Activated CD4-positive, alpha-beta T cell treated with anti-CD3 and anti-CD28 coated beads for 1 hour (primary cell): ENCODE measurements at places on chromosomes 1 and 21.
A peak's percentile ranks its signal among the peaks of the same experiment; 100 is the strongest.

DNA sequence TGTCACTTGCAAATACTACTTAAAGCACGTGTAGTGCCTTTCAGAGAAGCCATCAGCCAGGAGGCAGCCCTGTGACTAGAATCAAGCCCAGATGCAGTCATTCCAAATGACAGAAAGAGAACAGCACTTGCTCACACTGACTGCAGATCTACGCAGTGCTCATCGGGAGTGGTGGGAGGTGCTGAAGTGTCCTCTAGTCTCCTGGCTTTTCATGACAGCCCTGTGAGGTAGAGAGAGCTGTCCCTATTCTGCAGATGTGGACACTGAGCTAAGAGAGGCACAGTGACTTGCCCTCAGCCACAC lies 62.3 kb upstream of the EDN2 start:
- no peak for DNase-seq

DNA sequence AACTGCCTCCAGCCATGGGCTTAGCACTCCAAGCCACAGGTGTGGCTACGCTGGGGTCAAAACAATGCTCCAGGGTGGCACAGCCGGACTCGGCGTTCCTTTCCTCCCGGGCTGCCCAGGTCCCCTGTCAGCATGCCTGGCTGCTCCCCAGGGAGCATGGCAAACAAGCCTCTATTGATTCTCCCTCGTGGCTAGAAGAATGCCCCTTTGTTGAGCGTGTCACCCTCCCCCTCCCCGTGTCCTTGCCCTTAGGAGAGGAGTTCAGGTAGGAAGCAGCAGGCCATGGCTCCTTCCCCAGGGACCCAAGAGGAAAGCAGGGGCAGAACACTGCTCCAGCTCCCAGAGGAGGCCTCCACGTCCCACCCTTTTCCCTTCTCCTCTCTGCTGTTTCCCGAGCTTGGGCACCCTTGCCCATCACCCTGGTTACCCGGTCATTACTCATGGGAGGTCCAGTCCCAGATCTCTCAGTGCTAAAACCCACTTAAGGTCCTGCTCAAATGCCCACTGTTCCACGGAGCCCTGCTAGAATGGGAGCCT lies 57.4 kb upstream of the CITED4 start:
- DNase-seq, result no peak

- no peak for DNase-seq
Measured at GRCh38 chr1:23478896-23479665, 4.9 kb downstream of the ASAP3 start.

- peak; percentile 8 for DNase-seq
Measured at GRCh38 chr1:31064718-31065309, 703 bp downstream of the PUM1 start.

DNA sequence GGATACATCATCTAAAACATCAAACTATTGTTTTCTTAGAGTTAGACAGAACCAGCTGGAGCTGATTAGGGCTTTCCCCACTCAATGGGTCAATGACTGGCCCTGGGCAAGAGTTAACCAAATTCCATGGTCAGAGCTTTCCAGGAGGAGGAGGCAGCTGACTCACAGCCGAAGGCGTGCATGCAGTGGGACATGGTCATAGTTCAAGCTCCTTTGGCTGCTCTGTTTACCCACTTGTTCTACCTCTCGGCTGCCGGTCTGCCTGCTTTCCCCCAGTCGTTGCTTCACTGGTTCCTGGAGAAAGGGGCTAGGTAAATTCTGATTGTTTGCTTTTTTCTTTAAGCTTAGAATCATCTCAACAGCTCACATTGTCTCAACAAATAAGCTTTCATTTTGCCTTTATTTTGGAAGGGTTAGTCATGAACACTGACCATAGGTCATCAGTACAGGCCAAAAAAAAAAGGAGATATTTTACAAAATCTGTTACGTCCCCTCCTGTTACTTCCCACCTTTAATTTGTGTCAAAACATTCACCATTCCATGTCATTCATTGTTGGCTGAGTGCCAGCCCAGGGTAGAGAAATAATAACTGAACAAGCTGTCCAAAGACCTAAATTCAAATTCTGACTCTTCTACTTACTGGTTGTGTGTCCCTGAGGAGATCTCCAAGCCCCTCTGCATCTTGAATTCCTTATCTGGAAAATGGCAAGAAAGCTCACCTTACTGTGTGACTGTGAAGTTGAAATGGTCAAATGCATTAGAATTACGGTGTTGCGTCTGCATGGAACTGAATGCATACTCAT lies 12.0 kb downstream of the MAB21L3 start:
- no peak for DNase-seq

DNA sequence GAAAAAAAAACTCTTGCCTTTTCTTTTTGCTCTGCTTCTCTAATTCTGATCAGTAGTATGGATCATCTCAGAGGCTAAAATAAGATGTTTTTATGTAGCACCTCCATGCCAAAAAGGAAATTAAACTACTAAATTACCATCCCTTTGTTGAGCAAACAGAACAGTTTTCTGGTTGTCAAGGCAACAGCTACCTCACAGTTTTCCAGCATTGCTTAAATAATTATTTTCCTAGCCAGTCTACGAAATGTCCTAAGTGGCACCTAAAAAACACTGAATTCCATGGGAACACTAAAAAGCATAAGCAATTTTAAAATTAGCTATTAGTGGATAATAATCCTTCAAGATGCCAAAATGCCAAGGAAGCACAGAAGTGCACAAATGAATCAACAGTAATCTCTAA lies 61.7 kb downstream of the ARID4B start:
- DNase-seq, result no peak

- DNase-seq, result no peak
Measured at GRCh38 chr1:47444562-47445465, 7.0 kb downstream of the FOXD2 start.
